SHP77 (cell line): ENCODE measurements at places on chromosomes 3 and 15.

GRCh38 chr3:149385617-149386298 is 8.3 kb upstream of the TM4SF1 start:
- DNase-seq = no peak

- peak; percentile 53 for DNase-seq
Observed at GRCh38 chr3:122679085-122679881, 1.4 kb upstream of the PARP14 start.

DNA sequence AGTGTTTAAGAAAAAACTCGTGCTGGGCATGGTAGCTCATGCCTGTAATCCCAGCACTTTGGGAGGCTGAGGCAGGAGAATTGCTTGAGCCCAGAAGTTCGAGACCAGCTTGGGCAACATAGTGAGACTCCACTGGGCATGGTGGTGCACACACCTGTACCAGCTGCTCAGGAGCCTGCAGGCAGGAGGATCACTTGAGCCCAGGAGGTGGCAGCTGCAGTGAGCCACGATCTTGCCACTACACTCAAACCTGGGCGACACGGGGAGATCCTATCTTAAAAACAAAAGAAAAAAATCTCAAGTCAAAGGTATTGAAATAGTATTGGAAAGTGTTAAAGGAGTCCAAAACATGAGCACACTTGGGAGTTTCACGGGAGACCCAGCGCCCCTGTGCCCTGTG is 14.0 kb downstream of the KLF13 start:
- no peak for DNase-seq

GRCh38 chr3:186471771-186472170 is 72.4 kb downstream of the CRYGS start:
- DNase-seq = no peak

- no peak for DNase-seq
Observed at GRCh38 chr3:159245871-159246270, 444.0 kb downstream of the MFSD1 start.

- DNase-seq = no peak
Observed at GRCh38 chr15:38144921-38145320, 107.7 kb upstream of the SPRED1 start.

- no peak for DNase-seq
Observed at GRCh38 chr3:172853921-172854666, 103.6 kb downstream of the ECT2 start.
